ENCODE measurements at places on chromosomes 6 and 20. TPM values are rescaled to one million over a fixed set of nuclear protein-coding genes. Genes with fewer than 3 reads are reported as not detected.

Gene EFCAB8
- 0.47 TPM for total RNA-seq

Gene STX7
- total RNA-seq = 25.0 TPM

DNA sequence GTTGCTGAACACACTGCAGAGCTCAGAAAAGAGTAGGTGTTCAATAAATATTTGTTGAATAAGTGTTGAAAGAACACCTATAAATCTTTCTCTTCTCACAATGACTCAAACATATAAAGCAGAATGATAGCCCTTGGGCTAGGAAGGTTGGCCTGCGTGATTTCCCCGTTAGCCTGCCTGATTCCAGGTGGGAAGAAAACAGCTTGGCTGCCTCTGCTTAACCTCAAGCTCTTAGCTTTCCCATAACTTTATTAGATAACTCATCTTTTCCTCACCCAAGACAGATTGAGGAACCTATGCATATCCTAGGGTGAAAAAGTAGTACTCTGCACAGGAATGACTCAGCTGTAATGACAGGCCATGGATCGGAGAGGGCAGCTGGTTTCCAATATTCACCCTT is 300.3 kb upstream of the ID4 start:
- H3K36me3 ChIP-seq = no peaks in the 10 kb centered on the region
- H3K4me1 ChIP-seq = no peaks in the 10 kb centered on the region
- H3K27ac ChIP-seq = no peak overlapping the region
- no peak for DNase-seq

DNA sequence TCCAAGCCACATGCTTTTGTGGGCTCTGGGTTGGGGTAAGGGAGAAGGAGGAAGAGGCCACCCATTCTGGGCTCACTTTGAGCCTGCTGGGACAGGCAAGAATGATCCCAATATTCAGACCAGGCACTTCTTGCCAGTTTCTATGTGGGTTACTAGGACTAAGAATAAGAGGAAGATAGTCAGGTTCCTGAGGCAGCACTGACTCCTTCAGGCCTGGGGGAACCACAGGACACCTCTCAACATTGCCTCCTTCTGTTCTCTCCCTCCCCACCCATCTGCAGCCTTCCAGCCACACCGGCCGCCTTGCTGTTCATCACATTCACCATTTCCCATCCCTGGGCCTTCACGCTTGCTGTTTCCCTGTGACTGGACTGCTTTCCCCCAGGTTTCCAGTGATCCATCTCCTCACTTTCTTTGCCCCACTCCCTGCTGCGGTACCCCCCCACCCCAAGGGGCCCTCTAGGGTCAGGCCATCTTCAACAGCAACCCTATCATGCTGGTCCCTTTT is 69.2 kb upstream of the SIRPA start:
- no peak overlapping the region for H3K27ac ChIP-seq
- DNase-seq = no peak
- peaks cover 2% of the 10 kb centered on the region for H3K36me3 ChIP-seq
- H3K4me1 ChIP-seq = no peaks in the 10 kb centered on the region
- H3K4me3 ChIP-seq = no peak overlapping the region

DNA sequence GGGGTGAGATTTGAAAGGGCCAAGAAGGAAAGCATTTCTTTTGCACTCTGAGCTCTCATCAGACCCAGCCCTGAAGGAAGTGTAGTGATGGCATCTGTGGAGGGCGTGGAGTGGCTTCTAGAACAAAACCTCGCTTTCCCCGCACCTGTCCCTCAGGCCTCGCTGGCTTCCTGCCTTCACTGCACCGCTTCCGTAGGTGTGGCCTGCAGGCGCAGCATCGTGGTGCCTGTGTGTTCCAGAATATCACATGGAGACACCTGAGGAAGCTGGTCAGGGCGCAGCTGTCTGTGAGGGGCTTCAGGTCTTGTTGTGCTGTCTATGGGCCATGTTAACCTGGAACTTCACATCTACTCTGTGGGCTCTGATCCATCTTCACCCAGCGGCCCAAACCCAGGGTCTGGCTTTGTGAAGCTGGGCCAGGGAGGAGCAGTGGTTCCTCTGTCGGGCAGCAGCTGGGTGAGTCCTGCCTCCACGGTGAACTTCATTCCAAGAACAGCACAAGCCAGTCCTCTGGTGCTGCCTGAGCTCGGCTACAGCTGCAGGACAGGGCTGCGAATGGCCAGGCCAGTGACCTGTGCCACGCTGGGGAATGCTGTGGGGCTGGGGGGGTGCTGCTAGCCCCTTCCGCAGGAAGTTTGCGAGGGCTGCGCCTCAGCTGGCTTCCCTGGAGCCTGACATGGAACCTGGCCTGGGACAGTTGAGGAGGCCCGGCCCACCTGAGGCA is 40.9 kb downstream of the DSTN start:
- H3K4me3 ChIP-seq = peak overlapping the region; percentile 64
- H3K27me3 ChIP-seq = no peaks in the 10 kb centered on the region
- H3K36me3 ChIP-seq = peaks cover 4% of the 10 kb centered on the region
- peak overlapping the region; percentile 99 for H3K27ac ChIP-seq
- DNase-seq = peak; percentile 73

DNA sequence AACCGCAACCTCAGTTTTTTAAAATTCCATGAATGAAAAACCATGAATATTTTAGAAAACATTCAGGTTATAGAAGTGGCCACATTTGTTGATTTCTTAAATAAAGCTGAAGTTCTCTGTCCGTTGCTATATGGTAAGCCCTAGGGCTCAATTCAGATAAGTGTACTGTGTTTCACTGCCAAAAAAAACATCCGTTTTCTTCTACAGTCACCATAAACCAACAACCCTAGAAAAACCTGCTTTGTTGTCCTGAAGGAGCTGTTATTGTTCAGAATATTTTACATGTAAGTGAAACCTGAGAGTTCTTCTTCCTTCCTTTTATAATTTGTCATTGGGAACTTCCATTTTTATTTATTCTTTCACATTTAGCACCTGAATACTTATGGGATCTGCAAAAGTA is 274.1 kb downstream of the TFAP2A start:
- H3K4me3 ChIP-seq = no peak overlapping the region
- no peaks in the 10 kb centered on the region for H3K36me3 ChIP-seq
- no peak for DNase-seq
- no peaks in the 10 kb centered on the region for H3K4me1 ChIP-seq

DNA sequence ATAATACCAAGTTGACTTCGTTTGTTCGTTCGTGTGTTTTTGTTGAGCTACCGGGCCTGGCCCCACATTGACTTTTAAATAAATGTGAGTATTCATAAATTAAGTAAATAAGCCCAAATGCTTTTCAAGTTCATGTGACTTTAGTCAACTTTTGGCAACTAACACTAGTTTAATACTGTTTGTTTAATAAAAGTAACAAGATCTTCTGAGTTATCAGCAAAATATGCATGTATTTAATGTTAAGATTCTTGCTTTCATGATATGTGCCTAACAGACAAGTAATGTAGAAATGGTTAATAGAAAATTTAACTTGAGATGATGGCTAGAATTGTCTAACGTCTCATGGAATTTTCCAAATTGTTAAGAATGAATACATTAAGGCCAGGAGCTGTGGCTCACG is 38.7 kb upstream of the ECI2 start:
- peaks cover 6% of the 10 kb centered on the region for H3K27me3 ChIP-seq
- no peak overlapping the region for H3K27ac ChIP-seq
- H3K4me3 ChIP-seq = no peak overlapping the region
- H3K36me3 ChIP-seq = no peaks in the 10 kb centered on the region
- no peaks in the 10 kb centered on the region for H3K4me1 ChIP-seq
- DNase-seq = no peak

GRCh38 chr6:2376429-2377355 is 131.3 kb upstream of the GMDS start:
- H3K4me1 ChIP-seq = no peaks in the 10 kb centered on the region
- no peaks in the 10 kb centered on the region for H3K36me3 ChIP-seq

DNA sequence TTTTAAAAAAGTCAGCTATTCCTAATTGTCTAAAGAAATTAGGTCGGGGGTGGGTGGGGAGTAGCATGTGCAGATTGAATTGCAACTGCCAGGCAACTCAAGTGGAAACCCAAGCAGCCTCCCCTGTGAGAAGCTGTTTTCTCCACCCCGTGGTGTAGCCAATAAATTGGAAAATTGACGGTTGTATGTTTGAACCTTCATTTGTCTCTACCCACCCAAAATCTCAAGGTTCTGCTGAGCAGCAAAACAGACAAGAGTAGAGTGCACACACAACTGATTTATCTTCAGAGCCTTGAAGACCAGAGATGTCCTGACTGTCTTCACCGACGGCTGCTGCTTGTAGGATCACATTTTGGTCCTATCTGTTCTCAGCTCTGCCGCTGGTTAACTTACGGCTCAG is 88.5 kb downstream of the DTD1 start:
- no peaks in the 10 kb centered on the region for H3K27me3 ChIP-seq
- H3K4me1 ChIP-seq = no peaks in the 10 kb centered on the region
- no peak for DNase-seq
- peaks cover 1% of the 10 kb centered on the region for H3K36me3 ChIP-seq
- H3K4me3 ChIP-seq = no peak overlapping the region
- H3K27ac ChIP-seq = no peak overlapping the region

Data from activated naive CD8-positive, alpha-beta T cell treated with anti-CD3 and anti-CD28 coated beads, Interleukin-2, amount 10 ng/mL, durations not matched to agents 7 days and 5 days (primary cell).